ENCODE measurements at places on chromosomes 1 and 21.

DNA sequence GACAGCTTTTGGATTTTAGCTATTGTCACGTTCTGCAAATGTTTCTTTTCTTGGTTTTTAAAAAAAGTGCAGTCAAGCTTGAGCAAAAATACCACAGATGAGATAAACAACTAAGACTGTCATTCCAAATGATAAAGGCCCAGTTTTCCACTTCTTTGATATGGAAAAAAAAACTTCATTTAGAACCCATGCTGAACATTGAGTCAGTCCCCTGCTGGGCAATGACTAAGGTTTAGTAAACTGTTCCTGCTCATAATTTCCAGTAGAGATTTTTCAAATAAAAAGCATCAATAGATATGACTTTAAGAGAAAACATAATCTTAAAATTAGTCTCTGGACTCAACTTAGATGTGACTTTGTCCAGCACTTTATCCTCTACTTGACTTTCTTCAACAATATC lies 167.9 kb upstream of the C8B start:
- DNase-seq: no peak

DNA sequence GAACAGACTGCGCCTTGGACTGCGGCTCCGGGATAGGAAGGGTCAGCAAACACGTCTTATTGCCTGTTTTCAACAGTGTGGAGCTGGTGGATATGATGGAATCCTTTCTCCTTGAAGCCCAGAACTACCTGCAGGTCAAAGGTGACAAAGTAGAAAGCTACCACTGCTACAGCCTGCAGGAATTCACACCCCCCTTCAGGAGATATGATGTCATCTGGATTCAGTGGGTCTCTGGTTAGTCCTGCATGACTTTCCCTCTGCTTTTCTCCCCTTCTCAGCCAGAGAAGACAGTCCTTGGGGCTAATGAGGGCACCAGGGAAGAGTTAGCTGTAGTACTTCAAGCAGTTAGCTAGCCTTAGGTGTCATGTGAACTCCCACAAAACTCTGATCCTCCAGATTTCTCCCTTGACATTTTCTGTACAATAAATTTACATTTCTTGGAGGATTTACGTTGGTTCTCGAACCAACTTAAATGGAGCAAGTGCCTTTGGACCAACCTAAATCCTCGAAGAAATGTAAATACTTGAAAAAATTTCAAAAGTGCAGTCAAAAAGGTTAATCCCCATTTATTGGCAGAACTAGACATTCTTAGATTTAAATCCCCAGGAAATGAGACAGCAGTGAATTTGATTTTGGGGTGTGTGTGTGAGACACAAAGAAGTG lies 20.9 kb downstream of the NTMT2 start:
- DNase-seq: no peak

DNA sequence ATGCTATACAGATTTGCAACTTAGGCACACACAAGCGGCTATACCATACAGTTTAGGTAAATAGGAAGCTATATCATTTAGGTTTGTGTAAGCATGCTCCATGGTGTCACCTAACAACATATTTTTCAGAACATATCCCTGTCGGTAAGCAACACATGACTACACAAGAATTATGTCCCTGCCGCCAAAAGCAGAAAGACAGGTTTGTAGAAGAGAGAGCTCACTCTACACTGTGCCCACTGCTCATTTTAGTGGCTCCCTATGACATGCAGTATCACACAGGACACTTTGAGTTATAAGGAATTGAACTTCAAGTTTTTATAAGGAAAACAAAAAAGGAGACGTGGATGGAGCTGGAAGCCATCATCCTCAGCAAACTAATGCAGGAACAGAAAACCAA lies 132.5 kb upstream of the KAZN start:
- DNase-seq: no peak

- DNase-seq: no peak
Observed at GRCh38 chr1:234579967-234580366, 30.0 kb downstream of the IRF2BP2 start.

GRCh38 chr1:197896301-197896700 lies 6.1 kb upstream of the C1orf53 start:
- no peak for DNase-seq

GRCh38 chr1:89065079-89065868 lies at the start of gene GBP1:
GBP1 (minus strand) TSS chr1:89065208; CDS start chr1:89063234, 1,974 bp downstream.
- no peak for DNase-seq

- no peak for DNase-seq
Observed at GRCh38 chr1:23463286-23463685, 20.7 kb downstream of the ASAP3 start.

GRCh38 chr1:183831311-183831710 lies 26.4 kb downstream of the RGL1 start:
- no peak for DNase-seq

GRCh38 chr1:78640462-78640861 lies 9.2 kb upstream of the IFI44 start:
- DNase-seq: no peak

All from glutamatergic neuron (in vitro differentiated cells).